ENCODE measurements at places on chromosomes 6 and 20.

DNA sequence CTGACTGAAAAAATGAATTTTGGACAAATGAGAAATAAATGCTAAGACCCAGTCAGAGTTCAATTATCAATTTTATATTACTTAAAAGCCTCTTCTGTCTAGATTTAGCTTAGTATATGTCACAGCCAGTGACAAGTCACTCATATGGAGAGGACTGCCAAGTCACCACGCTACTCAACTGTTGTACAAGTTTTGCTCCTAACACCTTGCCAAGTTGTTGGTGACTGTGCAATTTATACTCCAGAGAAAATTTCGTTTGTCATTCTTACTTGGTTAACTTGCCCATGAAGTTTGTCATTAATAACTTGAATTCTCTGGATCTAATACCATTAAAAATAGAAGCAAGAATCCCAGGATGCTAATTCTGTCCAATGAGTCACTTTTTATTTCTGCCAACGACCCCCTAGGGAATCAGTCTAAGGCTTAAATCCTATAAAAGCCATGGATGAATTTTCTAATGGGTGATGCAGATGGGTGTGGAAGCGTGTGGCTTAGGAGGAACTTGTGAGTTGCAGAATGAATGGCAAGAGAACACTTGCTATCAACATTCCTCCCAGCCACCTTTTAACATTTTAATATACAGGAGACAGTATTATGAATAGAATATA, 30.4 kb upstream of the FBXO30 start:
- no peak for DNase-seq

GRCh38 chr6:167714152-167714551, 112.6 kb upstream of the AFDN start:
- no peak for DNase-seq

GRCh38 chr6:37866590-37867507, 47.3 kb downstream of the ZFAND3 start:
- DNase-seq, result no peak

GRCh38 chr6:108714101-108714765, 134.0 kb upstream of the ARMC2 start:
- DNase-seq, result no peak

- no peak for DNase-seq
Measured at GRCh38 chr6:161463071-161463470, 189.2 kb upstream of the AGPAT4 start.

Data from NCI-H2081 (cell line).